Stimulated activated CD4-positive, alpha-beta T cell treated with anti-CD3 and anti-CD28 coated beads, Interleukin-12 subunit alpha, Interleukin-12 subunit beta, amount 100 ng/mL, for 4 hours (primary cell): ENCODE measurements at places on chromosomes 12 and 14.
A peak's percentile ranks its signal among the peaks of the same experiment; 100 is the strongest.

DNA sequence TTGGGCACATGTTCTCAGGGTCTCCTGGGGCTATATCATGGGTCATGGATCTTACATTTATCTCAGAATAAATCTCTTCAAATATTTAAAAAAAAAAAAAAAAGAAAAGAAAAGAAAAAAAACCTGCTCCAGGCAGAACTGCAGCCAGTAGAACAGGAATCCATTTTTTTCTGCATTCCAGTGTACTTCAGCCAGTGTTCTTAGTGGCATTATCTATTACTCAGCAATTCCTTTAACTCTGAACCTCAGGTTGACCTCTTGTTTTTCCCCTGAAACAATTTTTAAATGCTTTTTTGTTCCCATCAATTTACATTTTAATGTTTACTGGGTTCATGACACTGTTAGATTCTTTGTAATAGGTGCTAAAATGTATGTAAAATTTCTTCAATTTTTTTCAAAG, 66.7 kb upstream of the STXBP6 start:
- no peak for DNase-seq

GRCh38 chr12:128968668-128969067, 115.4 kb downstream of the GLT1D1 start:
- DNase-seq = no peak

- no peak for DNase-seq
Observed at GRCh38 chr14:29035134-29035533, 268.5 kb downstream of the FOXG1 start.

DNA sequence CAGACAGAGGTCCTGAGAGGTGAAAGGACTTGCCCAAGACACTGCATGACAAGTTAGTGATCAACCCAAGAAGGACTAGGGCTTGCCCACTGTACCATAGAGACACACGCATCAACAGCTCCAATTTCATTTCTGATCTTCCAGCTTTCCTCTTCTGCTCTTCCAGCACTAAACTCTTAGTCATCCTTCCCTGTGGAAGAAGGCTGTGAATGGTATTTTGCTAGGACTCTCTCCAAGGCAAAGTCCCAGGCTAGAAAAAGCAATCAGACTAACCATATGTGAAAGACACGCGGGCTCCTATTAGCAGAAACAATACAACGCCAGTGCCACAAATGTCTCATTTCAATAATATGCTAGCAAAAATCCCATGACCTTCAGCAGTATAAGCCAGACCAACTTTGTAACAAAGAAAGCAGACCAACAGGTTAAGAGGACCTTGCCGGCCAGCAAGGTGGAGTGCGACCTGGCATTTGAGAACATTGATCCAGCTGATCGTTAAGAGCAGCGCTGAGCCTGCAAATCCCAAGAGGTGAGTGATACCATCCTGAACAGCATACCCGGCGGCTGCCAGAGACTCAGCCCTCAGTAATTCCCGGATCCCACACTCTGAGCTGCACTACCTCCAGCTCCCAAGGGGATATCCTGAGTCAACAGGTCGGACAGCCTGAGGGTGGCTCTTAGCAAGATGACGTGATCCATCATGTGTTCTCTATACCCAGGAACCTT, 132.5 kb downstream of the FOXN3 start:
- DNase-seq = no peak

- no peak for DNase-seq
Observed at GRCh38 chr12:3632754-3633153, 120.2 kb downstream of the CRACR2A start.

GRCh38 chr14:96135285-96135684, 69.4 kb upstream of the BDKRB2 start:
- DNase-seq = no peak

DNA sequence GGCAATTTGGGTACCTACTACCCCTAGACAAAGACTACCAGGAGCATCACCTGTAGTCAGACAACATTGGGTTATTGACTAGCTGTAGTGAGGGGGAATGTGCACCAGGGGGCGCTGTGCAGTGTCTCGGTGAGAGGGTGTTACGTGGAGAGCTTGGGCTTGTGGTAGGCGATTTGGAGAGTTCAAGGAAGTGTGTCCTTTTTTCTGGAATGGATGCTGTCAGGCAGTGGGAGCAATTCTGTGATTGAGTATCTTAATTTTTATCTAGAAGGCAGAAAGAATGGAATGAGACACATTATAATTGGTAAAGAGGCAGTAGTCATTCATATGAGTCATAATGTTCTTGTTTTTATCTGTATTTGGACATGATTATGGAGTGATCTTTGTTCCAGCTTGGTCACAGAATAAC, 187.7 kb downstream of the GALC start:
- DNase-seq = peak; percentile 40

GRCh38 chr14:69780092-69780491, 13.2 kb downstream of the SRSF5 start:
- no peak for DNase-seq

- DNase-seq = peak; percentile 72
Observed at GRCh38 chr14:75069121-75069810, at the start of gene ZC2HC1C. TSS of gene ZC2HC1C (plus strand) at chr14:75069641. CDS start at chr14:75070574, 933 bp downstream.

- no peak for DNase-seq
Observed at GRCh38 chr14:77911356-77911755, 111.4 kb downstream of the ADCK1 start.

GRCh38 chr14:85003805-85004204, 526.1 kb upstream of the FLRT2 start:
- DNase-seq = no peak

- no peak for DNase-seq
Observed at GRCh38 chr12:12442548-12443071, 85.7 kb downstream of the BORCS5 start.

DNA sequence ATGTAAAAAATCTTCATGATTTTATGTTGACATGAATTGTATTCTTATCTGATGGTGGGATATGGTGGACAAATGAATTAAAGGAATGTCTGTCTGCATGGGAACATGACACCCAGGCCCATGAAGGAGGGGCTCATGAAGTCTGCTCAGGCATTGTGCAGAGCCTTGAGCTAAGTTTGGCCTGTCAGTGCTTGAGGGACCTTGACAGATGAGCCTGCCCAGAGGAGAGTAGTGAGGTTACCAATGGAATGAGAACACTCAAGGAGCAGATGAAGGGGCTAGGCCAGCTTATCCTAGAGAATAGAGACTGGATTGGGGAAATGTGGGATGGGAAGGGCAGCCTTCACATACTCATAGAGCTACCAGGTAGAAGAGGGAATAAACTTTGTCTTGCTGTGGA, 68.8 kb downstream of the TMX1 start:
- DNase-seq = no peak

DNA sequence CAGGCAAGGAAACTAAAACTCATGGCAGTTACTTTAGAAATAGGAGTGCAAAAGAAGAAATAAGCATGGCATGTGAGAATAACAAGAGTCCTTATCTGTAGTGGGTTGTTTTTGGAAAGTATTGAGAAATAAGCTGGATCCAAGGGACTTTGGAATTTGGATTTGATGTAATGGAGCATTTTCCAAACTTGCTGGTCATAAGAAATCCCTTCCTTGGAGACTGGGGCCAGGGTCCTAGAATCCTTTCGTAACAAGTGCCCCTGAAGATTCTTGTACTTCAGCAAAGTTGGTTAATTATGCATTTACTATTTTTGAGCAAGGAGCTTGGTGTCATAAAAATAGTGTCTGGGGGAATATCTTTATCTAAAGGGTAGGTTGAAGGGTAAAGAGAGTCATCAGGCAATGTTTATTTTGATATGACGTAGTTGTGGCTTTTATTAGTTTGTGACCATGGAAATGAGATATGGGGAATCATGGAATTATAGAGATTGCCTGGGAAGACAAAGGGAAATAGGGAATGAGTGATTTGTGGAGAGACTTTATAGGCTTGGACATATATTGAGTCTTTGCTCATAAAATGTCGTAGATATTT, 53.9 kb downstream of the WNK1 start:
- no peak for DNase-seq

DNA sequence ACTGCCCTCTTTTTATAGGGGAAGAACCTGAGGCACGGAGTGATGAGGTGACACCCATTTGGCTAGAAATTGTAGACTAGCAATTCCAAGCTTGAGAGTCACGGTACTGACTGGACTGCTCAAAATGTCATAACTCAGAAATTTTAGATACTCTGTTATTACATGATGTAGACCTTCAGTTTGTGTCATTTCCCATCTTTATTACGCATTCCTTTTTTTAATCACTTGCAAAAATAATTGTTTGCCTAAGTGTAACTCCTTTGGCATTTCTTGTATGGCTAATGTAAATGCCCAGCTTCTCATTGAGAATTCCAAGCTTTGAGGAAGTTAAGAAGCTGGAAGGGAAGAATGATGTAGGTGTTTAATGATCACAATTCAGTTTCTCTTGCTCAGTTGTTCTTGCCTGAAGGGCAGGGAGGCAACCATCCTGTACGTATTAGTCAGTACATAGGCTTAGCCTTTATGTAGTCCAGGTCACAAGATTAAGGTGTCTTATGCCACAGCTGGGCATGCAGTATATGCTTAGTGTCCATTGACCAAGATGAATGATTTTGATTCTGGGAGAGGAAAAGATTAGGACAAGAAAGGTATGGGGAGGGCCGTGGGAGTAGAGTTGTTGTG, 68.2 kb upstream of the EVL start:
- no peak for DNase-seq

- no peak for DNase-seq
Observed at GRCh38 chr12:42590330-42590934, 886 bp upstream of the PRICKLE1 start.

GRCh38 chr12:57611108-57611826, at the start of gene ARHGEF25:
TSS of gene ARHGEF25 (plus strand) at chr12:57611435. CDS start at chr12:57611895, 460 bp downstream.
- DNase-seq = peak; percentile 54

DNA sequence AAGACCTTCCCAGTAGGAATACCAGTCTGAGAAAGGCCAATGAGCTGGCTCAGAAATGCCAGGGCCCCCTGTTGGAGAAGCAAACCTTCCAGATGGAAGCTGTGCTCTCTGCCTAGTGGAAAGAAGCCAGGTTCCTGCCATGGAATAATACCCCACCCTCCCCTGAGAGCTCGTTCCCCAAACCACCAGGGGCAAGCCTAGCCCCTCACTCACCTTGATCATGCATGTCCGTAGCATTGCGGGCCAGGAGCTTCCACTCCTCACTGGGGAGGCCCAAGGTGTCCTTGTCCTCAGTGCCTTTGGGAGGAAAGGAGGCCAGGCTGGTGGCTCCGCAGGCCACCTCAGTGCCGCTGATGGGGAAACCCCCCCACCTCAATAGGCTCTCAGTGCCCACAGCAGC, 20.1 kb downstream of the AHSA1 start:
- no peak for DNase-seq

GRCh38 chr12:77339610-77340009, 274.2 kb upstream of the E2F7 start:
- DNase-seq = no peak

GRCh38 chr12:70645494-70646317, 8.5 kb upstream of the PTPRB start:
- no peak for DNase-seq

- DNase-seq = no peak
Observed at GRCh38 chr12:122983789-122984515, 3.5 kb downstream of the ARL6IP4 start.

DNA sequence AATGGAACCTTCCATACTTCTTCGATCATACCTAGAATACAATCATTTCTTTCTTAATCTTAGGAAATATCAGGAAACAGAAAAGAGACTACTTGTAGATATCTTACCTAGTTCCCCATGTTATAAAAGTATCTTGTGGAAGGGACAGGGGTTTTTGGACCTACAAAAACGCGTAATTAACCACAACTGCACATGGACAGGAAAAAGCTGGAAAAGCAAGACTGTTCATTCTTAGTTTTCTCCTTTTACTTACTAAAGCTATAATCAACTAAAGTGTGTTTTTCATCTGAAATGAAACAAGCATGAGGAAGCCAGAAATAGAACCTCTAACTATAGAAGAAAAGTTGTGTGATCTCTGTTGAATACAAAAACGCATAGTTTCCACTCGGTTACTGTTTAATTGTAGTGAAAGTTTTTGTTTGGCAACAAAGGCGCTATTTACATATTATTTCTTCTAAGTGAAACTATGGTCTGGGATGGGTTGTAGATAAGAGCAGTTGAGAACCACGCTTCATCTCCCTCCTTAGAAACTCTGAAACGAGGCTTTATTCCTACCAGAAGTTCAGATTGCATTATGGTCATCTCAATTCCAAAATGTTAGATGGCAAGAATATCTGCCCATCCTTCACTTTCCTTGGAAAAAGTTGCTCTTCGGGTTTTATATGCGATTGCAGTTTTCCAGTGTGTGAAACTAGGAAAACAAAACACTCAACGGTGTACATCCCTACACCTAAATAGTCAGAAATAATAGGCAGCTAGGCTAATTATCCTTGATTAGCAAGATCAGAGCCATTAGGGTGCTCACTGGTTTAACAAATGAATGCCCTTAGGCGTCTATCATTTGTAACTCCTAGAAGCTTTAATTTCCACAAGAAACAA, 1.1 kb downstream of the BCAT1 start:
- no peak for DNase-seq

DNA sequence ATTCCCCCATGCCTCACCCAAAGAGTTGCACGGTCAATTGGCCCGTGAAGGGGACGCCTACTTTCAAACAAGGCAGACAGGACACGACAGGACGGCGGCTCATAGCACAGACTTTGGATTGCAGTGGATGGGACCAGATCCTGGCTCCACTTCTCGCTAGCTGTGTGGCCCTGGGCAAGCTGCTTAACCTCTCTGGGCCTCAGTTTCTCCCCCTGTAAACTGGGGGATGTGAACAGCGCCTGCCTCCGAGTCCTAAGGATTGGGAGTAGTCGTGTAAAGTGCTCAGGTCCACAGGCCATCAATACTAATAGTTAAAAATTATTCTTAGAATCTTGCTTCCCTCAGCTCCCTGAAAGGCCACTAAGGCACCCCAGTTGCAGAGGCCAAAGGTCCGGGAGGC, 13.1 kb downstream of the RHOF start:
- DNase-seq = no peak

DNA sequence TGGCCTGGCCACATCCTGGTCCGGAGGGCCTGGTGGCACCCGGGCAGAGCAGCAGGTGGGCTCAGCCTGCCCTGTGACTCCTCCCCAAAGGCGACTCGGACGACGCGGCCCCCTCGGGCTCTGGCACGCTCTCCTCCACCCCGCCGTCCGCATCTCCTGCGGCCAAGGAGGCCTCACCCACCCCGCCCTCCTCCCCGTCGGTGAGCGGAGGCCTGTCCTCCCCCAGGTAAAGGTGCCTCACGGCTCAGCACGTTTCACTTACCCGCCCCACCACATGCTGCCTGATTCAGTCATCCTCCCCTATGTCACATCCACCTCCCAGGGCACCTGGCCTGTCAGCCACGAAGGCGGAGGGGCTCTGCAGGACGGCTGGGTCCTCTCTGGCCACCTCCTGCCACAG, 6.8 kb upstream of the TEX22 start:
- DNase-seq = no peak
